ENCODE measurements at places on chromosomes 4 and X.
A peak's percentile ranks its signal among the peaks of the same experiment; 100 is the strongest.

DNA sequence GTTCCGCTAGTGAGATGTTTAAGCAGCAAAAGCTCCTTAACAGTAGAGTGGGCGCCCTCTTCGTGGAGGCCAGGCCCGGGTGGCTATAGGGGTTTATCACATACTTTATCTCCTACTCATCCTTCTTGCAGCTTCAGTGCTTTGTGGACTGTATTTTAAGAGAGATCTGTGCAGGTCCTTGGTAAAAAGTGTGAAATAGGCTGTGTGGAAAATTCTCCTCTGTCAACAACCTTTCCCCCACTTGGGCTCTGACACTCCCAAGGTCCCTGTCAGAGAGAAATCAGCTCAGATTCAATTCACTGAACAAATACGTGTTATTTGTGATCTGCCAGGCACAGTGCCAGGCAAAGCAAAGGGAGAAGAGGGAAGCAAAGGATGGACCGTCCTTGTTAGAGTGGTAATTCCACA is 214.3 kb upstream of the PPARGC1A start:
- H3K27me3 ChIP-seq, result peaks cover 3% of the 10 kb centered on the region
- no peaks in the 10 kb centered on the region for H3K4me1 ChIP-seq
- H3K36me3 ChIP-seq, result no peaks in the 10 kb centered on the region
- no peak for DNase-seq
- no peak overlapping the region for H3K4me3 ChIP-seq

DNA sequence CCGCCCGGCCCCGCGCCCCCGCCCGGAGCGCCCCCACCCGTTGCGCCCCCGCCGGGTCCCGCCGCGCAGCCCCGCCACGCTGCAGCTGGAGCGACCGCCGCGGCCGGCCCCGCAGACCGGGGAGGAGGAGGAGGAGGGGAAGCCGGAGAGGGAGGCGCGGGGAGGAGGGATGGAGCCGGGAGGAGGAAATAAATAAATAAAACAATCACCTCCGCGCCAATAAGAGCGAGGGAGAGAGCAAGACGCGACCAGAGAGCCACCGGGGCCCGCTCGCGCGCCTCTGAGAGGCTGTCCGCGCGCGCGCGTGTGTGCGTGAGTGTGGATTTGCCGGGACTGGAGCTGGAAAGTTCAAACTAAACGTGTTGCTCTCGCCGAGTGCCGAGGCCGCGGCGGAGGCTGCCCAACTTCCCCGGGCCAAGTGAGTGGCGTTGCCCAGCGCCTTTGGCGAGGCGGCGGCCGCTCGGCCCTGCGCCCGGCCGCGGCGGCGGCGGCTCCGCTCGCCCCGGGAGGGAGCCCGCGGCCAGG is 2184.4 kb upstream of the TENM3 start:
- H3K4me3 ChIP-seq, result peak overlapping the region; percentile 40
- H3K27ac ChIP-seq, result no peak overlapping the region
- H3K36me3 ChIP-seq, result no peaks in the 10 kb centered on the region
- peaks cover 12% of the 10 kb centered on the region for H3K27me3 ChIP-seq
- H3K4me1 ChIP-seq, result no peaks in the 10 kb centered on the region

DNA sequence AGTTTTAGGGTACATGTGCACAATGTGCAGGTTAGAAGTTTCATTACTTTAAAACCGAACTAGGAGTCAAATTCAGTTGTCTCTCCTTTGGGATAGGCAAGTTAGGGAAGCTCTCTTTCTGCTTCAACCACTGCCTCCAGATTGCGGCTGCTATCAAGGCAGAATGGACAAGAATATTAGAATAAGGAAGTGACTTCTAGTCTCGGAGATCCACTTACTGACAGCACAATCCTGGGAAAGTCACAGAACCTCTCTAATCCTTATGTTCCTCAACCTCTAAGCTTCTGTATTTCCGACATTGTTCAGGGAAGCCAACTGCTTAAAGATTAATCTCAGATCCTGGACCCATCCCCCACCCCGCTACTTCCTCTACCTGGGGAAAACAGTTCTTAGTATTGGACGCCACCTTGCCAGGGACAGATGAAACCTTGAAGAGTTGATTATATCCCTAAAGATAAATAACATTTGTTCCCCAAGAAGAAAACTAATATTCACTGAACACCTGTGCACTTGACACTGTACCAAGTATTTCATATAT is 2.1 kb downstream of the NUP62CL start:
- peak; percentile 73 for DNase-seq
- peak overlapping the region; percentile 47 for H3K27ac ChIP-seq
- no peak overlapping the region for H3K4me3 ChIP-seq
- no peaks in the 10 kb centered on the region for H3K4me1 ChIP-seq
- H3K36me3 ChIP-seq, result no peaks in the 10 kb centered on the region

GRCh38 chr4:75881476-75881875 is 20.8 kb downstream of the PPEF2 start:
- H3K27me3 ChIP-seq, result no peaks in the 10 kb centered on the region
- no peaks in the 10 kb centered on the region for H3K4me1 ChIP-seq
- no peak overlapping the region for H3K4me3 ChIP-seq
- no peak for DNase-seq
- H3K27ac ChIP-seq, result no peak overlapping the region
- no peaks in the 10 kb centered on the region for H3K36me3 ChIP-seq

GRCh38 chr4:25729564-25729963 is 73.9 kb downstream of the SLC34A2 start:
- H3K36me3 ChIP-seq, result no peaks in the 10 kb centered on the region
- no peaks in the 10 kb centered on the region for H3K4me1 ChIP-seq
- no peak overlapping the region for H3K4me3 ChIP-seq
- DNase-seq, result no peak
- no peaks in the 10 kb centered on the region for H3K27me3 ChIP-seq

- peaks cover 4% of the 10 kb centered on the region for H3K4me1 ChIP-seq
- H3K27ac ChIP-seq, result no peak overlapping the region
- H3K4me3 ChIP-seq, result no peak overlapping the region
These were observed 3.8 kb downstream of the NFKB1 start for GRCh38 chr4:102504941-102505340.

- peak overlapping the region; percentile 93 for H3K27ac ChIP-seq
- no peaks in the 10 kb centered on the region for H3K27me3 ChIP-seq
- no peaks in the 10 kb centered on the region for H3K36me3 ChIP-seq
- H3K4me1 ChIP-seq, result peaks cover 14% of the 10 kb centered on the region
- H3K4me3 ChIP-seq, result peak overlapping the region; percentile 92
- no peak for DNase-seq
These were observed 659 bp upstream of the BMP2K start for GRCh38 chr4:78775303-78776078.

- no peak overlapping the region for H3K4me3 ChIP-seq
- H3K27ac ChIP-seq, result no peak overlapping the region
- no peaks in the 10 kb centered on the region for H3K4me1 ChIP-seq
- no peaks in the 10 kb centered on the region for H3K36me3 ChIP-seq
- no peaks in the 10 kb centered on the region for H3K27me3 ChIP-seq
- DNase-seq, result no peak
These were observed 102.8 kb downstream of the INPP4B start for GRCh38 chr4:142743121-142743825.

DNA sequence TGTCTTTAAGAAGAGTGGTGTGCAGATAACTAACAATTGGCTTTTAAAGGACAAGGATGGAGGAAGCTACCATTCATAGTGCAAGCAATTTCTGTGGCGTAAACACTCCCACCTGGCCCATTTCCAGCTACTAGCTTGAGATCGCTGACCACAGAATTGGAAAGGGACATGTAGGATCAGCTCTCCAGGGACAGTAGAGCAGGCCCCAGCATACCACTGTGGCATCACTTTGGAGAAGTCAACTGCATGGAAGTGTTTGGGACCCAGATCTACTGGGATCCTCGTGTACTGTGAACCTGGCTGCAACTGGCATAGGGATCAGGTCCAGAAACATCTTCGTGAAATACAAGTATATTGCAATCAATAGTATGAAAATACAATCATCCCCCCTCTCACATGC is 515.0 kb downstream of the INPP4B start:
- no peak for DNase-seq
- no peaks in the 10 kb centered on the region for H3K4me1 ChIP-seq
- H3K27ac ChIP-seq, result no peak overlapping the region
- H3K4me3 ChIP-seq, result no peak overlapping the region
- no peaks in the 10 kb centered on the region for H3K27me3 ChIP-seq

GRCh38 chr4:31968842-31969241 is 1248.7 kb downstream of the PCDH7 start:
- no peak overlapping the region for H3K27ac ChIP-seq
- no peaks in the 10 kb centered on the region for H3K27me3 ChIP-seq
- H3K4me3 ChIP-seq, result no peak overlapping the region
- no peak for DNase-seq
- no peaks in the 10 kb centered on the region for H3K36me3 ChIP-seq
- H3K4me1 ChIP-seq, result no peaks in the 10 kb centered on the region

DNA sequence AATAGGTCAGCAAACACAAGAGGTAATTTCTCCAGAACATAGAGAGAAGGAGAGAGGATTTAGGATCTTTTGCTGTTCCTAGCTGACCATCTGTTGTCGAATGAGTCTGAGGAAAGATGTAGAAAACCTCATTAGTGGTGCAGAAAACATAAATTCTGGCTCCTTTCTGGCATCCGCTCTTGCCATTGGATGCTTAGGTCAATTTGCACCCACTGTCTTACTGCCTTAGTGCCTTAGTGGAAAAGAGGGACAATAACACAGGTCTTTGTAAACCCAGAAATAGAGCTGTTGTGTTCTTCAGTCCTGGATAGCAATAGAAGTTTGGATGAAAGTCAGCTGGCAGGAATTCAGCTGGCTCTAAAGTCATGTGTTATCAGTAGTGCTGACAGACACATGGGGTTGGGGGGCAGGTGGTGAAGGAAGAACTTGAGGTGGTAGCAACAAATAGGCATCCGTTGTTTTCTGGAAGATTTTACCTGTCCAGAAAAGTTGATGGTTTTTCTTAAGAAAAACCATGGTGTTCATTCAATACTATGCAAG is 78.2 kb downstream of the GLRA2 start:
- H3K4me1 ChIP-seq, result no peaks in the 10 kb centered on the region
- H3K27me3 ChIP-seq, result no peaks in the 10 kb centered on the region
- H3K4me3 ChIP-seq, result no peak overlapping the region
- no peak overlapping the region for H3K27ac ChIP-seq
- DNase-seq, result no peak

DNA sequence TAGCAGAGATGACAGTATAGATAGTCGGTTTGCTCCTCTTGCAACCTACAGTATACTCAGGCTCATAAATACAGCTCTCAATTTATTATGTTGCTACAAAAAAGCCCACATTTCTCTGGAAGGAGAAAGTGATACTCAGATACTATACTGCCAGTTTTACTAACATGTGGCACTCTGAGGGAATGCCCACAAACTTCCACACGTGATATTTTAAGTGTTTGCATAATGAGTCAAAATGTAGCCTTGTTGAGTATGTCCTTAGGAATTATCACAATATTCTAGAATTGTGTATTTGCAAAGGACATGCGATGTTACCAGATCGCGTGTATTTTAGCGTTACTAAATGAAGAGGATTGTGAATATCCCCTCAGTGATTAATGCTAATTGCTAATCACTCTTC is 929.1 kb downstream of the STIM2 start:
- no peak overlapping the region for H3K4me3 ChIP-seq
- no peaks in the 10 kb centered on the region for H3K36me3 ChIP-seq
- H3K4me1 ChIP-seq, result no peaks in the 10 kb centered on the region
- no peak for DNase-seq

DNA sequence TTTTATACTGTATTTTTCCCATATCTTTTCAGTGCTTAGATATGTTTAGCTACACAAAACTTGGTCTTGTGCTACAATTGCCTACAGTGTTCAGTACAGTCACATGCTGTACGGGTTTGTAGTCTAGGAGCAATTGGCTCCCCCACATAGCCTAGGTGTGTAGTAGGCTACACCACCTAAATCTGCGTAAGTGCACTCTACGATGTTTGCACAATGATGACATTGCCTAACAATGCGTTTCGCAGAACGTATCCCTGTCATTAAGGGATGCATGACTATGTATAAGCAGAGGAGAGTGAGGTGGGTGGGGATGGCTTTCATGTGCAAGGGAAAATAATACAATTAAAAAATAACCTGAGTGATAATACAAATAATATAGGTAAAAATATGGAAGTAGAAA is 131.4 kb downstream of the GBA3 start:
- H3K4me1 ChIP-seq, result no peaks in the 10 kb centered on the region
- no peaks in the 10 kb centered on the region for H3K27me3 ChIP-seq
- H3K4me3 ChIP-seq, result no peak overlapping the region
- DNase-seq, result no peak
- H3K27ac ChIP-seq, result no peak overlapping the region
- no peaks in the 10 kb centered on the region for H3K36me3 ChIP-seq

DNA sequence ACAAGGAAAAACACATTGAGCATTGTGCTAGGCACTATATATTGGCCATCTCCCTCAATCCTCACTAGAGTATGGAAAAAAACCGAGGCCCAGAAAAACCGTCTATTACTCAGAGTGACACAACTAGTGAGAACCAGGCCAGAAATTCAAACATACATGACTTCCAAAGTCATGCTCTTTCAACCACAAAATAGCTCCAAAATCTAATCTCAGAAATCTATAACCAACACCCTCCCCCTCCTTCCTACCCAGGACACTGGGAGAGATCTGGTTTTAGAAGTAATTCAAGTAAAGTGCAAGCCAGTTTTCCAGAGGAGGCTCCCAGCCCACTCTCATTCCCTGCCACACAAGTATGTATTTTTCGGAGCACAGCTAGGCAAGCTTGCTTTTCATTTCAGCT is 7.6 kb downstream of the HS3ST1 start:
- H3K36me3 ChIP-seq, result no peaks in the 10 kb centered on the region
- no peak overlapping the region for H3K27ac ChIP-seq
- no peak overlapping the region for H3K4me3 ChIP-seq
- no peaks in the 10 kb centered on the region for H3K27me3 ChIP-seq
- DNase-seq, result no peak

DNA sequence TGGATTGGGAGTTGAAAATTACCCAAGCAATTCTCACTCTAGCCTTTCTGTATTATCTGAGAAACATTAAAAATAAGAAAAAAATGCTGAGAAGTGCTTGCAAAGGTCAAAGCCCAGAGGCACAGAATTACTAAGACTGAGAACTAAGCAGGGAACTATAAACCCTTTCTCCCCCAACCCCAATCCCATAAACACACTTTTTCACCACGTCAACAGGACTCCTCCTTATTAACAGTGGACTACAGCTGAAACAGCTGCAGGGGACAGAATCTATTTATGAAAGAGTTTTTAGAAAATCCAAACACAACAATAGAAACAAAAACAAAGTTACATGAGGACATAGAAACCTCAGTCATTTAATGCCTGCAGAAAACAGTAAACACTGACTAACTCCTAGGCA is 984.1 kb downstream of the TRAM1L1 start:
- no peaks in the 10 kb centered on the region for H3K4me1 ChIP-seq
- no peaks in the 10 kb centered on the region for H3K27me3 ChIP-seq
- H3K27ac ChIP-seq, result no peak overlapping the region
- no peak for DNase-seq
- H3K4me3 ChIP-seq, result no peak overlapping the region
- no peaks in the 10 kb centered on the region for H3K36me3 ChIP-seq

GRCh38 chr4:119841361-119841760 is 212.8 kb upstream of the PDE5A start:
- H3K4me3 ChIP-seq, result no peak overlapping the region
- no peaks in the 10 kb centered on the region for H3K27me3 ChIP-seq
- H3K4me1 ChIP-seq, result no peaks in the 10 kb centered on the region

DNA sequence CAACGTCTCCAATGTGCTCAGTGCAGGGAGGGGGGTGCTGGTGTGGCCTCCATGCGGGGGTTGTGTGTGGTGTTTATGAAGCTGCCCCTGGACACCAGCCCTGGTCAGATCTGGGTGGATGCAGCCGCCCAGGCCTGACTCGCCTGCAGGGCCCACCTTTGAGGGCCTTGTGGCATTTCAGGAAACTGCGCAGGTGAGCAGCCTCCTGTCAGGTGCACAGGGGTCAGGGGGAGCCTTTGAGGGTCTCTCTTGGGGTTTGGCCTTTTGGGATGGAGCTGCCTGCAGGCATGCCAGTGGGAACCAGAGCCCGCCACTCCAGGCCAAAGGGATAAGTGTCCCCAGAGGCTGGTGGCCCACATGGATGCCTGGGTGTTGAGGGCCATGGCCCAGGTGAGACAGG is 45.4 kb downstream of the ADRA2C start:
- no peak overlapping the region for H3K4me3 ChIP-seq
- H3K4me1 ChIP-seq, result no peaks in the 10 kb centered on the region
- H3K27ac ChIP-seq, result no peak overlapping the region
- no peaks in the 10 kb centered on the region for H3K36me3 ChIP-seq
- DNase-seq, result no peak
